Neuronal stem cell (in vitro differentiated cells): ENCODE measurements at places on chromosomes 5 and 9.

- H3K4me3 ChIP-seq, result no peak overlapping the region
- DNase-seq, result no peak
- H3K4me1 ChIP-seq, result no peaks in the 10 kb centered on the region
- H3K27me3 ChIP-seq, result no peaks in the 10 kb centered on the region
Measured at GRCh38 chr5:77550406-77550805, 58.3 kb upstream of the WDR41 start.

GRCh38 chr9:83060556-83060955, 2.4 kb downstream of the RASEF start:
- H3K4me3 ChIP-seq, result no peak overlapping the region
- no peaks in the 10 kb centered on the region for H3K36me3 ChIP-seq
- no peak overlapping the region for H3K27ac ChIP-seq

- H3K4me3 ChIP-seq, result peak overlapping the region; percentile 99
- DNase-seq, result no peak
- no peaks in the 10 kb centered on the region for H3K27me3 ChIP-seq
Measured at GRCh38 chr5:172959824-172960799, 888 bp downstream of the RPL26L1 start.

DNA sequence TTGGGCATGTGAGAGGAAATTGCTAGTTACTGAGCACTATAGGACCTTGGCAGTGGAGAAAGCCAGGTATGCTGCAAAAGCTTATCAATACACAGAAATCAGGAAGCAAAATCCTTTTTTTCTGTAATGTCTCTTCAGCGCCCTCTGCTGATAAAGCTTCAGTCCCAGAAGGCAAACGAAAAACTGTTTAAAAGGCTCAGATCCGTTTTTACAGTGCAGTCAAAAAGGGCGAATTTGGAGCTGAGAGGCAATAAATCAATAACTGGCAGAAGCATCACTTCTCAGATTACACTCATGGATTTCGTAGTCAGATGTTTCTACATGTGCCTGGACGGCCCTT, 1.1 kb upstream of the MAN2A1 start:
- no peaks in the 10 kb centered on the region for H3K36me3 ChIP-seq
- H3K27me3 ChIP-seq, result no peaks in the 10 kb centered on the region
- peaks cover 5% of the 10 kb centered on the region for H3K4me1 ChIP-seq
- peak overlapping the region; percentile 81 for H3K27ac ChIP-seq
- DNase-seq, result no peak

GRCh38 chr5:98608052-98608451, 165.4 kb upstream of the RGMB start:
- no peak for DNase-seq
- no peak overlapping the region for H3K4me3 ChIP-seq
- peaks cover 4% of the 10 kb centered on the region for H3K4me1 ChIP-seq
- no peaks in the 10 kb centered on the region for H3K27me3 ChIP-seq
- no peaks in the 10 kb centered on the region for H3K36me3 ChIP-seq

DNA sequence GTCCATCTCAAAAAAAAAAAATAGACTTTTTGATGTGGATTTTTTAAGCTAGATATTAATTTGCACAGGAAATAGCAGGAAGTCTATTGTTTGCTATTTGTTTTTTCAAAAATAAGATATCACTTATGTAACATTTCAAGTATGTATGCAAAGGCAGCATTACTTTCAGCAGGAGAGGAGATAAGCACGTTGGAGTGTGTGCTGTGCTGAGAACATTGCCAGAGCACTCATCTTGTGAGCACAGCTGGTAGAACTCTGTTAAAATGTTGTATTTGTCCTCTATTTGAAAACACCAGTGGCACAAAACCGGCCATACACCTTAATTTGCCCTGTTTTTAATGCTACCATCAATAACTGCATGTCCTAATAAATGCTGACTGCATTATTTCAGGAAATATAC, 1061.9 kb upstream of the CDH18 start:
- no peak overlapping the region for H3K4me3 ChIP-seq
- H3K27ac ChIP-seq, result no peak overlapping the region
- H3K36me3 ChIP-seq, result no peaks in the 10 kb centered on the region
- no peak for DNase-seq
- no peaks in the 10 kb centered on the region for H3K4me1 ChIP-seq
- no peaks in the 10 kb centered on the region for H3K27me3 ChIP-seq

DNA sequence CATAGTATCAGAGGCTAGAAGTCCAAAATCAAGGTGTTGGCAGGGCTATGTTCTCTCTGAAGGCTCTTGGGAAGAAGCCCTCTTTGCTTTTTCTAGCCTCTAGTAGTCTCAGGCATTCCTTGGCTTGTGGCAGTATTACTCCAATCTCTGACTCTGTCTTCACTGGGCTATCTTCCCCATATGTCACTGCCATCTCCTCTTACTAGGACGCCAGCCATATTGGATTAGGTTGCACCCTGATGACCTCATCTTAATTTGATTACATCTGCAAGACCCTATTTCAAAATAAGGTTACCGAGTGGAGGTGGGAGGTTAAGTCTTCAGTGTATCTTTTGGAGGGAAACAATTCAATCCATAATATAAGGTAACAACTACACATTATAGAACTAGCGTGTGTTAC, 21.3 kb upstream of the EBF1 start:
- H3K27ac ChIP-seq, result no peak overlapping the region
- no peaks in the 10 kb centered on the region for H3K36me3 ChIP-seq
- no peaks in the 10 kb centered on the region for H3K4me1 ChIP-seq
- H3K27me3 ChIP-seq, result no peaks in the 10 kb centered on the region
- no peak overlapping the region for H3K4me3 ChIP-seq

DNA sequence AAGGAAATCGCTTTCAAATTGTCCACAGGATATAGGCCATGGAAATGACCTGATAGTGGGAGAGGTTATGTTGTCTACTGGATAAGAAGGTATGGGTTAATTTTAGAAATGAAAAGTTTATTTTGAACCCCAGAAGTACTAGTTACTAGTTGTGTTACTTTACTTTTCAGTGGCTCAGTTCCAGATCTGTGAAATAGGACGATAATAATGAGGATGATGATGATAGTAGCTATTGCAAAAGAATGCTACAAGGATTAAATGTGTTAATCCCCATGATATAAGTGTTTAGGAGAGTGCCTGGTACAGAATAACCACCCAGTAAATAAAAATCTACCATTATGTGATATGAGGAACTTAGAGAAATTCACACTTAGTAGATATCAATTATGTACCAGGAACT, 120.8 kb downstream of the PDE4D start:
- H3K27me3 ChIP-seq, result no peaks in the 10 kb centered on the region
- H3K36me3 ChIP-seq, result no peaks in the 10 kb centered on the region
- H3K27ac ChIP-seq, result no peak overlapping the region
- no peak for DNase-seq

DNA sequence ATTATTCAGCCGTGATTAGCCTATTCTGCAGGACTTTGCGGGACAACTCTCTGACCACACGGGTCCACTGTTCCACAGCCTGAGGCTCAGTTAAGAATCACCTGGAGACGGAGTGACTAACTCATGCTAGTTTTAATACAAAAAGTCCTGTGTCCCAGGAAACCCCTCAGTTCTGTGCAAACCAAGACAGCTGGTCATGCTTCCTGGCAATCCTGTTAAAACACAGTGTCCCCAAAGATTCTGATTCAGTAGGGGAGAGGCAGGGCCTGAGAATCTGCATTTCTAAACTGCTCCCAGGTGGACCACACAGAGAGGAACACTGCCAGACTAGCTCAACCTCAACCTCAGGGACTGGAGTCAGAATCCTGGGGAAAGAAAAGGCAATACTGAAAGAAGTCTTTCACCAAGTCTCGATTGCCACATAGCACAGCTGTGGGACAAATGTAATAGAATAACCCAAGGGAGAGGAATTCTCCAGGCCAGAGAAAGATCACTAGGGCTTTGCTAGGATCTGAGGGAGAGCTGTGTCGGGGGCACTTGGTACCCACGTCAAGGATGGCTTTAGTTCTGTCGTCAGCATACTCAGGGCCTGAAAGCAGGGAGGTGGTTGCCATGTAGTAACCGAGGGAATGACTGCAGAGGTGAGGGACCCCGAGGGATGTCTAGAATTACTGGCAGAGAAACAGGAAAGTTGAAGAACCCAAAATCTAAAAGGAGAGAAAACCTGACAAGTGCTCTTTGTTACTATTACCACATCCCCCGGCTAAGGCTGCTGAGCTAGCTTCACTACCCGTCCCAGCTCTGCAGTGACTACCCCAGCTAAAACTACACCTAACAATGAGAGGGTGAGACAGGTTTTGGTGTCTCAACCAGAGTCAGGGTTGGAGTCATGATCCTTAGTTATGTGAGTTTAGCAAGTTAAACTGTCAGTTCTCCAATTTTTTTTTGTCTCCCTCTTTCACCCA, 8.6 kb downstream of the SUSD1 start:
- no peak overlapping the region for H3K4me3 ChIP-seq
- H3K36me3 ChIP-seq, result no peaks in the 10 kb centered on the region
- H3K27ac ChIP-seq, result no peak overlapping the region
- DNase-seq, result no peak

GRCh38 chr9:17802249-17802857, 223.5 kb downstream of the SH3GL2 start:
- no peaks in the 10 kb centered on the region for H3K36me3 ChIP-seq
